ENCODE measurements at places on chromosomes 2 and 18.

GRCh38 chr2:126049461-126049860, 606.5 kb upstream of the GYPC start:
- DNase-seq, result no peak

- no peak for DNase-seq
Observed at GRCh38 chr2:69250981-69251380, 136.0 kb downstream of the GFPT1 start.

DNA sequence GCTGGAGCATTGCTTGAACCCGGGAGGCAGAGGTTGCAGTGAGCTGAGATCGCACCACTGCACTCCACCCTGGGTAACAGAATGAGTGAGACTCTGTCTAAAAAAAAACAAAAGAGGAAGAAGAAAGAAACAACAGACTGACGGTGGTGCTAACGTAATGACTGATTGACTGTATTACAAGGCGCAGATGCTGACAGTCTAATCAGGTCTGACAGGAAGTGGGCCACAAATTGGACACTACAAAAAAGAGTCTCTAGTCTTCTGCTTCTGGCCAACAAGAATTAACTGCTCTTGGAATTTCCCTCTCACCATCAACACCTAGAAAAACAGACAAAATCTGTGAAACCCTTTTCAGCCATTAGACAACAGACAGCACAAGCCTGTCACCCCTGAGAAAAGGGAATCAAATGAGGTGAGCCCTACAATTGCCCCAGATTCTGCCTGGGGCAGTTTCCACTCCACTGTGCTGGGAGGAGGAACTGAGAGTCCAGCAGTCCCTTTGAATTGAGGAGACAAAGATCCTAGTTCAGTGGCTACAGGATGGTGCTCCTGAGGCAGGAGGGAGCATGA, 43.3 kb downstream of the SNED1 start:
- DNase-seq, result no peak

- DNase-seq, result no peak
Observed at GRCh38 chr2:171158036-171158789, 2.5 kb downstream of the TLK1 start.

GRCh38 chr2:54053830-54054229, 61.6 kb upstream of the ACYP2 start:
- DNase-seq, result no peak

Data from activated B cell treated with CpG ODN at 0.5 μM for 24 hours (primary cell).